ENCODE measurements at places on chromosomes 4 and X.
A peak's percentile ranks its signal among the peaks of the same experiment; 100 is the strongest.

- no peak for DNase-seq
These were observed 67.6 kb downstream of the PPP2R2C start for GRCh38 chr4:6404611-6405396.

GRCh38 chr4:6199422-6199921 is 877 bp downstream of the JAKMIP1 start:
- DNase-seq, result no peak

DNA sequence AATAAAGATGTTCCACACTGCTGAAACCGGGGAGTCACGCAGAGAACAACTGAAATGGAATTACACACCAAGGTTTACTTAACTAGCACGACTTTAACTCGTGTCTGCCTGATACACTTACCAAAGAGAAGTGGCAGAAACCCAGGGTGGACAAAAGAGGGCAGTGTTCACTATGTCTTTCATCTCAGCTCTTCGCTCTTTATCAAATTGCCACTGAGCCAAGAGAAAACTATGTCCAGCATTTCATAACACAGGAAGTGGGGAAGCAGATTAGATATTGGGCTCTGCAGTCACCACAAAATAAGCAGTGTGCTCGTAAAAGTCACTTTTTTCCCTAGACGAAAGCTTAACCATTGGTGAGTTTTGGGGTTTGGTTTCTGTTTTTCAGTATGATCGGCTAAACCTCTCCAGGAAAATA is 155.7 kb downstream of the CHIC2 start:
- peak; percentile 26 for DNase-seq

DNA sequence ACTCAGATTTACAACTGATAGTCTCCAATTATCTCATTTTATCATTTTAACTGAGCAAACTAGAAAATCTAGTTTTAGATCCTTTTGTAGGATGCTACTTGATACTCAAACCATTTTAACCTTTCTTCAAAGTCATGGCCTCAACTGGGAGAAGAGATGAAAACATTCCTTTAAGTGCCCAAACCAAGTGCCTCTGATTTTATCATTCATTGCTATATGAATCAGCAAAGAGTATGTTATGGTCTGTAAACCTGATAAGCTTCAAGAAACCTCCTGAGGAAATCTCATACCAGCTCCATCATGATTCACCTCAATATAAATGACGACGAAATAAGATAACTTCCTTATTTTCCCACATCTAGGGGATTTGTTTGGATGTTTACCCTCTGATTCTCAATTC is 119.9 kb downstream of the FAM13A start:
- no peak for DNase-seq

DNA sequence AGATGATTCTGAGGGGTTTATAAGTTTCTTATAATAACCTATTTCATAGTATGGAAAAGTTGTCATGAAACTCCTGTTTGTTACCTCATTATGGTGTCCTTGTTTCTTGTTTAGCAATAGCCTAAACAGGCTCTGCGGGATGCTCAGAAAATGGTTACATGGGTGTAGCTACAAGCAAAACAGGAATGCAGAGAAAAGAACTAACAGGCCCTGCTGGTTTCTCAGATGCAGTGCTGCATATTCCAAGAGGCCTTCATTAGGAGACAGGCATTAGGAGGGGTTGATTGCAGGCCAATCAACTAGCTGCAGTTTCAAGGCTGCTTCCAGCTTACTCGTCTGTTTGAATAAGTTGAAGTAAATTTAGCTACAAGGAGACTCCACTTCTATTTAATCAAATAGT is 37.6 kb upstream of the HPGD start:
- no peak for DNase-seq

- no peak for DNase-seq
These were observed 67.1 kb downstream of the ATXN3L start for GRCh38 chrX:13252726-13253125.

- DNase-seq, result no peak
These were observed 2.9 kb downstream of the RAPGEF2 start for GRCh38 chr4:159105761-159106243.

GRCh38 chrX:111519215-111519614 is 7.8 kb downstream of the SERTM2 start:
- no peak for DNase-seq

GRCh38 chr4:101953949-101954348 is 163.4 kb downstream of the BANK1 start:
- DNase-seq, result no peak

GRCh38 chr4:47071901-47072341 is 40.6 kb downstream of the GABRB1 start:
- DNase-seq, result no peak

DNA sequence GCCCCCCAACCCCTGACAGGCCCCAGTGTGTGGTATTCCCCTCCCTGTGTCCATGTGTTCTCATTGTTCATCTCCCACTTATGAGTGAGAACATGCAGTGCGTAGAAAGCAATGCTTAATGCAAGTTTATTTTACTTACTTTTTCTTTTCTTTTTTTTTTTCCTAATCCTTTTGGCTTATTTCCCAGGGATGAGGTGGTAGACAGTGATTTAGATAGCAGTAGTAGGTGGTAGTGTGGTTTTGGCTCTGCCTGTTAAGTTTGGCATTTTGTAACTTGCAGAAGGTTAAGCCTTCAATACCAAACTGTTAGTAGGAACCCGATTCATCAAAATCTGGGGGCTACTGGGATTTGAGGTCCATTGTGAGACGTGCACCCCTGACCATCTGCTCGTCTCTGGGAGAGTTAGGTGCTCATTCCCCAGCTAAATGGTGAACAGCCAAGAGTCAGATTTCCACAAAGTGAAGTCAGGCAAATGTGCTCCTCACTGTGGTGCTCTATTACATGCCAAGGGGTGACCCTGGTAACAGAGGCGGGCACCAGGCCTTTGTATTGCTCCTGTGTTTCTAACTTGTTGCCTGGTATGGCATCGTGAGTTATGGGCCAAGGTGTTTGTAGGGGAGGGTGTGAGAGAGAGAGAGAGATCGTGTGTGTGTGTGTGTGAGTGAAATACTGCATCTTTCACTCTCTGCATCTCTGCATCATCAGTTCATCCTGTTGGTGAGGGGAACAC is 70.3 kb downstream of the PHOX2B start:
- no peak for DNase-seq

DNA sequence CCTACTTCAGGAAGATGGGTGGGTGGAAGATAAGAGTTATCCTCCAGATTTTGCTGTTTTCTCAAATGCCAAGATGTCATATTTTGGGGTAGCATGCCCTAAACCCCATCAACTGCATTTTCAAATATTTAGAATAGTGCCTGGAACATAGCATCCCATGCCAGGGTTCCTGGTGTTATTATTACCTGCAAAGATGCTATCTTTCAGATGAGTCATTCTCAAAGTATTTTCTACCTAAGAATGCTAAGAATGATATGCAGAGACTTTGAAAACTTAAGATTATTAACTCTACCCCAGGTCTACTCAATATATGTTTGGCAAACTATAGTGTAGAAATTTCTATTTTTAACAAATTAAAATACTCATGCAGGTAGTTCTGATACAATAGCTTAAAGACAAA is 934.3 kb upstream of the SLIT2 start:
- DNase-seq, result no peak

DNA sequence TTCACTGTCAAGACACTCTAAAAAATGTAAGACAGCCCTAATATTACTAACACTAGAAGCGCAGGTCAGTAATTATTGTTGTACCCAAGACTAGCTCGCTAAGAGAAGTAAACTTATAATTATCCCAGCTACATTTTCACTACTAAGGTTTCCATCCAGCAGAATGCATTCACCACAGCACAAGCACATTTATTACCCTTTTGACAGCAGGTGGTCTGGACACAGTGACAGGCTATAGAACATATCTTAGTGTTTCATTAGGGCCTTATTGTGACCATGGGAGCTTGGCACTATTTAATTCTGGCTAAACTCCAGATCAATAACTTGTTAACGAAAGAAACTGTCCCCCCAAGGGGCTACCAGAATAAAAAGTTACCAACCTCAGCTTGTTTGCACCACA is 237.7 kb downstream of the ENOX2 start:
- no peak for DNase-seq

DNA sequence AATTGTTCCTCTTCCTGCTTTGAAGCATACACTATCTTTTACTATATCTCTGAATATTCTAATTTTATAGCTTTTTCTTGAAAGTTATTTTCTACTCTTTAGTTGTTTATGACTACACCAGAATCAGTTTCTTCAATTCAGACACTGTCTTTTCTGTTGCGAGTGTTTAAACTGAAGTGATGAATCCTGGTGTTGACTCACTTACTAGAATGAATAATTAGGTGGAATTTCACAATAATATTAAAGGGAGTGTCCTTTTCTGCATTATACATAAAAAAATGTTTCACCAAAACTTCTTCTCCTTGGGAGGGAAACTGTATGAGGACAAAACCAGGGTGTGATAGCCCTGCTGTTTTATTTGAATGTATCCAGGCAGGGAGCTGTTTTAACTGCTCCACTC is 1383.1 kb downstream of the C4orf33 start:
- no peak for DNase-seq

DNA sequence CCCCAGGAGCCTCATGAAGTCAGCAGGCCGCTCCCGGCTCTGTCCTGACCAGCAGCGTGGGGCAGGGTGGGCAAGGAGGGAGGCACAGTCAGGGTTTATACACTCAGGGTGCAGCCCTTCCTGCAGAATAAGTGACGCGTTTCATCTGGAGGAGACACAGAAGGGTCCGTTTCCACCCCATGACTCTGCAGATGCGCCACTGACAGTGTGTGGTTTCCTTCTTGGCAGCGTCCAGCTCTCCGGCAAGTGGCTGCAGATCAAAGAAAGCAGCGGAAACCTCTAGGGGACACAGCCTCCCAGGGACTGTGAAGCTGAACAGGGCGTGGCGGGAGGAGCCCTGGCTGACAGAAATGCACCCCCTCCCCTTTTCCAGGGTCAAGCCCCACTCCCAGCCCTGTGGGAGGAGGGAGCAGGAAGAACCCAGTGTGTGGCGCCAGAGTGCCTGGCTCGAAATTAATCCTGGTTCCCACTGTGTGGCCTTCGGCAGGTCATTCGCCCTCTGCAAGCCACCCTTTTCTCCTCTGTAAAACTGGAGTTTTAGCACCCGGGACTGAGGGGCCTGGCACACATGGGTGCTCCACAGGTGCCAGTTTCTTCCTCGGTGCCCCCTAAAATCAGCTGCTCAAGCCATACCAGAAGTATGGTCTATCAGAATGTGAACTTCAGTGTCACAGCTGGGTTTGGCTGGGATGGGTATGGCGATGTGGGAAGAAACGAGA is 17.3 kb upstream of the TBC1D14 start:
- DNase-seq, result peak; percentile 55

- no peak for DNase-seq
These were observed 30.9 kb downstream of the FAM9C start for GRCh38 chrX:13013363-13014110.

- DNase-seq, result peak; percentile 28
These were observed 17.5 kb downstream of the PALLD start for GRCh38 chr4:168514249-168514852.

GRCh38 chr4:1072830-1073446 is 40.4 kb downstream of the RNF212 start:
- peak; percentile 52 for DNase-seq

GRCh38 chrX:106725931-106726330 is 570 bp upstream of the RNF128 start:
- DNase-seq, result no peak

- peak; percentile 75 for DNase-seq
These were observed at the start of gene HPRT1 for GRCh38 chrX:134460005-134460861. Gene HPRT1, plus strand, starts transcription at chrX:134460165. Its CDS starts 147 bp downstream, at chrX:134460312.

DNA sequence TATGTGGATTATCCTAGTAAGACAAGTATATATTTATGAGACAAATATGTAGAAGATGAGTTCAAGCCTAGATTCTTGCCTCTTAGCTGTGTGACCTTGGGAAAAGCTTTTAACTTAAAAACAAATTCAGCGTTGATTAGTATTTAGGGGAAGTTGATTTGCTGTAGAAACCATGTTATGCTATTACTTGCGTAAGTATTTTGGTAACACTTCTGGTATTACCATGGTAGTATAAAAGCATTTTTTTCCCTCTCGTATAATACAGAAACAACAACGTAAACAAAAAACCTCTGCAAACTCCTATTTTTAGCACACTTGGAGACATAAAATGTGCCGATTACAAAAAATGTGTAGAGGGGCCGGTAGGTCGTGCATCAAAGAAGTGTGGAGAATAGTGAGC is 33.2 kb downstream of the STAG2 start:
- no peak for DNase-seq

GRCh38 chrX:13522811-13523210 is 46.6 kb upstream of the EGFL6 start:
- no peak for DNase-seq

DNA sequence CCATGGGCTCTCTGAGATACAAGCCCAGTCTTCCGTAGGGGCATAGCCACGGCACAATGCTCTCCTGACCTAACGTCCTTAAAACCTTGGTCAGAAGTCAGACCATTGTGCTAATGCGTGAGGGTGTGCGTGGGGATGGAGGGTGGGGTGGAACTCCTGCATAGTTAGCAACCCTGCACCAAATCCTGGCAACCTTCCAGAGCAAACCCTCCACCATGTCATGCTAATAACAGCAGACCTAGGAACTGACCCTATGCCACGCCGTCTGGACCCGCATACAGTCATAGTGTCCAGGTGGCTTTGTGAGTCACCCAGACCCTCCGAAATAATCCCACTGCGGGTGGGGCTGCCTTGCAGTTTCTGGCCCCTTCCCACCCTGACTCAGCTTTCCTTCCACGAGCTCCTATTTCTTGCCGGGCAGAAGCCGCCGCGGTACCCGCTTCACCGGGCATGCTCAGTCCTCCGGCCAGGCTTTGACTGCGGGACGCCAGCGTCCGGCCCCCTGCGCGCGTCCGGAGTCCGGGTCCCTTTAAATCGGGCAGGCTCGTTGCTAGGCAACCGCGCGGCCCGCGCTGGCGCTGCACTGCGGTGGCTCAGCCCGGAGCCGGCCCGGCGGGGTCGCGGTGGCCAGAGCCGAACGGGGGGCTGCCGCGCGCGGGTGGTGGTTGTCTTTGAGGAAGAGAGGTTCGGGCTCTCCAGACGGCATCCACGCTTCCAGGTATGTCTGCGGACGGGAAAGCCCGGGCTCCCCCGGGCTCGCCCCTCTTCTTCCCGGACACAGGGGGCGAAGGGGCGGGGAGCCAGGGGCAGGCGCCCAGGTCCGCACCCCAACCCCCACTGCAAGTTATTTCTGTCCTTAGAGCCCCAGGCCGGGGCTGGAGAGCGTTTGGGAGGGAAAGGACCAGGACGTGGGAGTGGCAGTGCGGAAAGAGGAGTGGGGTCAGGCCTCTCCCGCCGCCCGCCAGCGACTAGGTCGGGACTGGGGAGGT is at the start of gene CCDC160:
CCDC160 (plus strand) TSS at position 557 of the 989 bp plus-strand sequence. CDS start 7,619 bp downstream, outside the sequence.
- peak; percentile 31 for DNase-seq
